ENCODE measurements at places on chromosomes 1 and 21. TPM values are rescaled to one million over a fixed set of nuclear protein-coding genes. Genes with fewer than 3 reads are reported as not detected.

GRCh38 chr1:4590756-4591155 is 63.7 kb upstream of the AJAP1 start:
- DNase-seq = no peak

- no peak for DNase-seq
Observed at GRCh38 chr1:155107309-155108264, 20.1 kb upstream of the EFNA1 start.

GRCh38 chr1:164830628-164831027 is 271.6 kb downstream of the PBX1 start:
- DNase-seq = no peak

DNA sequence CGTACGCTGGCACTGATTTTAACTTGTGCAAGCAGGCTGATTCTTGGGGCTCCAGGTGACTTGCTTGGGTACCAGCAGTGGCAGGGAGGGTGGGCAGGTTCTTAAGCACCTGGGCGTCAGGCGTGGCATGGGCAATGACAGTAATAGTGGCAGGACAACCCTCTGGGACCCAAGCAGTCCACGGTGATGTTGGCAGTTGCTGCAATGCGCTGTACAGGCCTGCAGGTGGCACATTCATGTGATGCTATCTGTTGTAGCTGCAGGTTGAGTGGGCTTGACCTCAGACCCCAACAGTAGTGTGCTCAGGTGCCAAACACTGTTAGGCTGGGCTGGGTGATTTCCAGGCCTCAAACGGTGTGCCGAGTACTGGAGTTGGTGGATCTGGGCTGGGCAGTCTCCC is 10.2 kb upstream of the OR10J4 start:
- DNase-seq = no peak

Gene TNNI3K
- total RNA-seq = not detected

Gene GUCA2A
- total RNA-seq = not detected

Gene BRDT
- not detected for total RNA-seq

Gene PCP4
- total RNA-seq = not detected

Gene SELENON
- 12.7 TPM for total RNA-seq

Gene ADIPOR1
- total RNA-seq = 129 TPM
